Stimulated activated CD8-positive, alpha-beta memory T cell treated with anti-CD3 and anti-CD28 coated beads, Interleukin-4, amount 100 ng/mL, for 4 hours (primary cell): ENCODE measurements at places on chromosomes 7 and 10.

- DNase-seq, result no peak
Measured at GRCh38 chr7:31991846-31992245, 78.4 kb downstream of the PDE1C start.

GRCh38 chr10:131858118-131858515 lies 42.7 kb upstream of the PPP2R2D start:
- no peak for DNase-seq

GRCh38 chr10:51804866-51805265 lies 105.5 kb upstream of the CSTF2T start:
- DNase-seq, result no peak

DNA sequence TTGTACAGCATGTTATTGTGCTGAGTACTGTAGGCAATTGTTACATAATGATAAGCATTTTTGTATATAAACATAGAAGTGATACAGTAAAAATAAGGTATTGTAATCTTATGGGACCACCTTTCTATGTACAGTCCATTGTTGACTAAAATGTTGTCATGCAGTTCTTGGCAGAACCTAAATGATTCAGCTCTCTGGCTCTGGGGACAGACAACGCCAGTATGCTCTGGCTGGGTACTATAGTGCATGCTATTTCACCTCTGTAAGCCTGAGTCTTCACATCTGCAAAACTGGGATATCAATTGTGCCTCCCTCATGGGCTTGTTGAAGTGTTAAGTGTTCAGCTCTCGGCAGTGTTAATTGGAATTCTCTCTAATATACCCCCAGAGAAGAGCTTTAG lies 674.3 kb downstream of the INHBA start:
- DNase-seq, result no peak

DNA sequence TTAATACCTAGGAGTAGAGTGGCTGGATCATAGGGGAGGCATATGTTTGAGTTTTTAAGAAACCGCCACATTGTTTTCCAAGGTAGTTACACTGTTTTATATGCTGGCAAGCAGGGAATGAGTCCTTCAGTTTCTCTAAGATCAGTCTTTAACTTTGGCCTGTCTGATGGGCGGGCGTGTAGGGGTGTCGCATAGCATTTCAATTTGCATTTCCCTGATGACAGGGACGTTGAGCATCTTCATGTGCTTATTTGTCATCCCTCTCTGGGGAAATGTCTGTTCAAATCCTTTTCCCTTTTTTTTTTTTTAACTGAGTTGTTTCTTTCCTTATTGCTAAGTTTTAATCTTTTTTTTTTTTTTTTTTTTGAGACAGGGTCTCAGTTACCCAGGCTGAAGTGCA lies 9.8 kb downstream of the MTG1 start:
- no peak for DNase-seq

- no peak for DNase-seq
Measured at GRCh38 chr10:3850999-3851937, 66.3 kb upstream of the KLF6 start.

DNA sequence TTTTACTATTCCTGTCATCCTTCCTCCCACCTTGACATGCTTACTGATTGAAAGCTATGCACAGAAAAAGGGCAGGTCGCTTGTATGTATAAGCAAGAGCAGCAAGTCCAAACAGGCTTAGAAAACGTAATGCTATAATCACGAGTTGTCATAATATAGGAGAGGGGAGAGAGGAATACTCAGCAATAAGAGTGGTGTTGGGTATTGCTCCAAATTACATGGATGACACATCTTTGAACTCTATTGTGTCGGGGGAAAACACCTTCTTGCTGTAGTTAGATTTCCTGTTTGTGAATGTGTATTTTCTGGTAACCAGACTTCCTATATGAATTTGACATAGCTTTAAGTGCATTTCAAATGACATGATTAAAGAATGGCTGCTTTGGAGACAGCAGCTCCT lies 7.5 kb downstream of the MET start:
- DNase-seq, result no peak

- DNase-seq, result no peak
Measured at GRCh38 chr7:100583132-100584053, 2.5 kb downstream of the LRCH4 start.

- DNase-seq, result no peak
Measured at GRCh38 chr10:86583983-86584382, 62.4 kb upstream of the WAPL start.
